Left lung (tissue), 14 donors: ENCODE measurements at places on chromosomes 5 and 9. TPM values are rescaled to one million over a fixed set of nuclear protein-coding genes. Genes with fewer than 3 reads are reported as not detected.

Gene FBP2
- 1.7 TPM for polyA plus RNA-seq

Gene ARAP3
- 53.9 TPM for polyA plus RNA-seq

Gene ANXA1
- 93.2 TPM for polyA plus RNA-seq

Gene CTXN3
- polyA plus RNA-seq, result not detected

Gene ZNF366
- polyA plus RNA-seq, result 4.2 TPM

Gene CA9
- 1.8 TPM for polyA plus RNA-seq
